ENCODE measurements at places on chromosomes 12 and 14.
A peak's percentile ranks its signal among the peaks of the same experiment; 100 is the strongest.

GRCh38 chr14:90696720-90697119, 119.5 kb downstream of the TTC7B start:
- DNase-seq: no peak

- no peak for DNase-seq
These were observed 49.9 kb upstream of the FOXN3 start for GRCh38 chr14:89466944-89467343.

- DNase-seq: no peak
These were observed 87.5 kb downstream of the SETD3 start for GRCh38 chr14:99393059-99393655.

GRCh38 chr14:22515929-22516328, 73.1 kb downstream of the DAD1 start:
- DNase-seq: no peak

DNA sequence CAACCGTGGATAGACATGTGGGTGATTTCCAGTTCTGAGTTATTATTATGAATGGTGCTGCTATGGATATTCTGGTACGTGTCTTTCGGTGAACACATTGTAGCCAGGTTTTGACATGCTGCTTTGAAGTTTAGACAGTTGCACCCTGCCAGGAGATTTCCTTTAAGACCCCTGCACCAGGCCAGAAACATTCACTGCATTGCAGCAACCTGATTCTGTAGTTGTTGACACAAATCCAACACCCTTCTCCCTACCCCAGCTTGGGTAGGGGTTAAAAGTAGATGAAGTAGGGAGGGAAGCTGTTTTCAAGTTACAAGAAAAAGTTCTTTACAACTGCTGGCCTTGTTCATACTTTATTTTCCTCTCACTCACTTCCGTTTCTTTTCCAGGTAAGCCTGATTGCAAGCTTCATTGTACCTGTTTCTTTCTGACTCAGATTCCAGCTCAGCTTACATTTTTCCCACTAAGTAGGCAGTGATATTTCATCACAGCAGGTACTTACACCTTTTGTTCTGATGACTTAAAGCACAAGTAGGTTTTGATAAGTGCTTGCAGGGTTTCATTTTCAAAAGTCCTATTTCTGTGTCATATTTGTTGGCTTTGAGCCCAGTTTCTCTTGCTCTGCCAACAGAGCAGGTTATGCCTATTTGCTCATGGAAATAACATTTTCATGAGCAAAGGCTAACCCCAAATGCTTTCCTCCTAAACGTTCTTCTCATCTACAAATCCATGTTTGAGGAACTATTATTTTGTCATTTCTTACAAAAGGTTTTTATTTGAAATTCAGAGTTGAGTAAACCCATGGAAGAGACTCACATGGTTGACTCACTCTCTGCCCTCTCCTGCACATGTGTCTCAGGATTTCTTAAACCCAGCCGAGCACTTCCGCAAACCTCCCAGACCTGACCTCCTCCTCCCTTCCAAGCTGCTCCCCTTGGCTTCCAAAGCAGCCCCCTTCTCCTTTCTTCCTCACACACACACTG, 12.1 kb upstream of the LTA4H start:
- no peak for DNase-seq

- DNase-seq: no peak
These were observed 40.2 kb downstream of the TAOK3 start for GRCh38 chr12:118332511-118332910.

DNA sequence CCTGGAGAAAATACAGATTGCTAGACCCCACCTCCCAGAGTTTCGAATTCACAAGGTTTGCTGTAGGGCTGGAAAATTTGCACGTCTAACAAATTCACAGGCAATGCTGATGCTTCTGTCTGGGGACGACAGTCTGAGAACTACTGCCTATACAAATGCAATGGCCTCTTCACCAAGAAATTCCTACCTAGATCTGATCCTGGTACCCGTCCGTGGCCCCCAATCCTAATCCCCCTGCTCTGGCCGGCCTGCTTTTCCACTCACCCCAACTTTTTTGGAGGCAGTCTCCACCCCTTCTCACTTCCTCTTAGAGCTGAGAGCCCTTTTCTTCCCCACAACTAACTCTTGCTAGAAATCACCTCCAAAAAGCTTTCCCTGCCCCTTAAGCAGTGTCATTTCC, 3.1 kb upstream of the SSH1 start:
- no peak for DNase-seq

- DNase-seq: no peak
These were observed 1005.9 kb upstream of the ATXN7L3B start for GRCh38 chr12:73531752-73532151.

GRCh38 chr14:53927171-53927570, 29.5 kb downstream of the BMP4 start:
- no peak for DNase-seq

DNA sequence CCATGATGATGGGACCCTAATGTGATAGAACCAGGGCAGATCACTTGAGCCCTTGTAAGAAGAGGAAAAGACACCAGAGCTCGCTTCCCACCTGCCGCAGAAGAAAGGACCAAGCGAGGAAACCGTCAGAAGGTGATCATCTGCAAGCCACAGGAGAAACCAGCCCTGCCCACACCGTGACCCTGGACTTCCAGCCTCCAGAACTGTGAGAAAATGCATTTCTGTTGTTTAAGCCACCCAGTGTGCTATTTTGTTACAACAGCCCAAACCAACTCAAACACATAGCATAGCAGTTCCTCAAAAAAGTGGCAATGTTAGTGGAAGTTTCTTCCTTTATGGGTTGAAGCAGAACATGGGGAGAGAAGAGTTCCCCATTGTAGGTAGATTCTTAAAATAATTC, 107.9 kb upstream of the BCL2L14 start:
- no peak for DNase-seq

DNA sequence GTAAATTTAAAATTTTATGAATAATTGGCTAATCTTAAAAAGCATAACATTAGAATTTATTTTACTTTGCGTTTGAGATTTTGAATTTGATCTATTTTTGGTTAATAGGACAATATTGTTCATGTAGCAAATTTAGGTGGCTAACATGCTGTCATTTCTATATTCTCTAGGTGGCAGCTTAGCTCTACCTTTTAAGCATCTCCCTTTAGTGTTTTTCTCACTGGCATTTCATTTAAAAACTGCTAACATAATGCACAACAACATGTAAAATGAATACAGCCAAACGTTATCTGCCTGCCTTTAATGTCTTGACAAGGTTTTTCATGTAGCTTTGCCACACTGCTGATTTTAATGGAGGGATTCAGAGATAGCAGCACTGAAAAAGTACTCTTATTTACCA, 272.4 kb upstream of the FBXO33 start:
- DNase-seq: no peak

GRCh38 chr12:72191761-72192160, 80.4 kb upstream of the TRHDE start:
- DNase-seq: no peak

- DNase-seq: no peak
These were observed 29.8 kb downstream of the KCNA1 start for GRCh38 chr12:4939418-4940023.

- DNase-seq: no peak
These were observed 365.4 kb downstream of the AEBP2 start for GRCh38 chr12:19804737-19805136.

- no peak for DNase-seq
These were observed 72.8 kb downstream of the C12orf42 start for GRCh38 chr12:103422746-103423515.

DNA sequence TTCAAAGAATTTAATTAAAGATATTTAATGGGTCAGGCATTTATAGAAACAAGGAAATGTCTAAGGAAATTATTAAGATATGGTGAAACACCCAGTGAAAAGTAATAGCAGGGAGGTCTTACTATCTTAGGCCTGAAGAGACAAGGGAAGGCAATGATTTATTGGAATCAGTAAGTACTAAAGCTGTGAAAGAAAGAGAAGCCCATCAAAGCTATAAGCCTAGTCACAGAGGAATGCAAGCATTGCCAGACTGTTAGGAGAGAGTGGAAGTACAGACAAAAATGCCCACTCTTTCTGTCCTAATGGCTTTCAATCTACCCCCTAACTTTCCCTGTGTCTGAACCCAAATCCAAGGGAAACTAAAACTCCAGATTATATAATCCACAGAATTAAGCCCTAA, 69.2 kb upstream of the PIK3C2G start:
- DNase-seq: no peak

GRCh38 chr12:60035835-60036234, 440.0 kb downstream of the SLC16A7 start:
- no peak for DNase-seq

GRCh38 chr14:44609876-44610510, 102.9 kb upstream of the FSCB start:
- no peak for DNase-seq

DNA sequence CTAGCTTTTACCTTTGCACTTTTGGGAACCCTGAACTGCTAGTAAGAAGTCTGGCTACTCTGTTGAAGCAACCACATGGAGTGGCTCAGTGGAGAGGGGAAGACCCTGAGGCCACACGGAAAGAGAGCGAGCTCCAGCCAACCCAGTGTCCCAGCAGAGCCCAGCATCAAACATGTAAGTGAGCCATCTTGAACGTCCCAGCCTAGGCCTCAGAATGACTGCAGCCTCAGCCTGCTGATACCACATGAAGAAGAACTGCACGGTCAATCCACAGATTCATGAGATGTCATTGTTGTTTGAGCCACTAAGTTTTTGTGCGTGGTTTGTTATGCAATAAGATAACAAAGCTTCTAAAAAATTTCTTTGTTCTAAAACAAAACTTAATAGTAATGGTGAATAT, 40.2 kb downstream of the TFCP2 start:
- DNase-seq: no peak

DNA sequence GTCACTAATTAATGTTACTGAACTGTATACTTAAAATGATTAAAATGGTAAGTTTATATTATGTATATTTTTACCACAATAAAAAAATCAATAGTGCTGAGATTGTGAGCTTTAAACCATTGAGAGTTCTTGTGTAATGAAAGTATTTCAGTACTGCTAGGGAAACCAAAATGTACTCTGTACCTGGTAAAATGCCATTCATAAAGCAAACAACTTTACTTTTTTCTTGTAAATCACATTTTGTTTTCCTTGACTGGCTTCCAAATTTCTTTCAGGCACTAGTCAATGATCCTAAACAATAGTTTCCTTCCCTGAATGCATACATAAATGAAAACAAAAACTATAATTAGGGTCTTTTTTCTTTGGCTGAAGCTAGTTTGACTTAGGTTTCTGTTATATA, 29.4 kb upstream of the SNRPF start:
- DNase-seq: no peak

DNA sequence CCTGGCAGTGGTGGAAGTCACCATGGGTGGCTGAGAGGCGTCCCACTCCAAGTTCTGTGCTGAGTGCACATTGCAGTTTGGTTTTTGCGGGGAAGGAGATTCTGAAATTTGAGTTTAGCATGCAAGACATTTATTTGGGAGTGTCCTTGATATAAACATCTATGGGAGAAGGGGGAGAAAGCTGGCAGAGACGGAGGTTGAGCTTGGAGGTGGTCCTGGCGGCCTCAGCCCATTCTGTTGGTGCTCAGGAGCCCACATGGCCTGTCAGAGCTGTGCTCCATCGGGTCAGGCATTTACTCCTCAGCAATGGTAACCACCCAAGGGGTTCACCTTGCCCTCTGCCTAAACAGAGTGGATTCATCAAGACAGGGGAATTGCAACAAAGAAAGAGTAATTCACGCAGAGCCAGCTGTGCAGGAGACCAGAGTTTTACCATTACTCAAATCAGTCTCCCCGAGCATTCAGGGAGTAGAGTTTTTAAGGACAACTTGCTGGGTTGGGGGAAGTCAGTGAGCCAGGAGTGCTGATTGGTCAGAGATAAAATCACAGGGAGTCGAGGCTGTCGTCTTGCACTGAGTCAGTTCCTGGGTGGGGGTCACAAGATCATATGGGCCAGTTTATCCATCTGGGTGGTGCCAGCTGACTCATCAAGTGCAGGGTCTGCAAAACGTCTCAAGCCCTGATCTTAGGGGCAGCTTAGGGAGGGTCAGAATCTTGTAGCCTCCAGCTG, 323.3 kb upstream of the TMEM132C start:
- no peak for DNase-seq

DNA sequence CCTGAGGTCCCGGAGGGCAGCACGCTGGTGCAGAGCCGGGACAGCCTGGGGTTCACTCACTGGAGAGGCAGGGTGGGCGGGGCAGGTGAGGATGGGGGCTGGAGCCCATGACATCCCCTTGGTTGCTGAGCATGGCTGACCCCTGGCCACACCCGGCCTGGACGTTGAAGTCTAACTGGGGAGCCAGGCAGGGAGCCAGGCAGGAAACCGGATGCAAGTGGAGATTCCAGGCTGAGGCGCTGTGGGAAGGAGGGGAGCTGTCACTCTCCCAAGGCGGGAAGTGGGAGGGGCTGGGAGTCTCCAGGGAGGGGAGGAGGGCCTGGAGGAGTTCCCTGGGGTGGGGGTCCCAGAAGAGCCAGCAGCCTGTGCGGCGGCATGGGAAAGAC, 7.7 kb upstream of the INF2 start:
- DNase-seq: peak; percentile 83

DNA sequence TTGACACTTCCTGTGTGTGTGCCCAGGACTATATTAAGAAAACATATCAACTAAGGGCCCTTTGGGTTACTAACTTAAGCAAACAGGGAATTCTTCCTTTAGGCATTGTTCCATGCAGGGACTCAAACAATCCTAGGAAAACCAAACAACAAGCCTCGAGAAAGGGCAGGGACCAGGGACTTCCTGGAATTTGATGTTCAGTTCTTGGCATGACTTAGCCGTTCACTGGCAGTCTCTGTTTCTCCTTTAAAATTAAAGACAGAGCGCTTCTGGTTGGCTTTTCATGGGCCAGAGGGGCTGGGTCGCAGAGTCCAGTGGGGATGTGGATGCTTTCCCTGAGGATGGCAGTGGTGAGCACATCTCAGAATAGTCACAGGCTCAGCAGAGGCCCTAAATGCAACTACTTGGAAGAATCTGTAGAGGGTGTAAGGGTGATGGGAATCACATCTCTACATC, 35.2 kb downstream of the RNFT2 start:
- DNase-seq: no peak

DNA sequence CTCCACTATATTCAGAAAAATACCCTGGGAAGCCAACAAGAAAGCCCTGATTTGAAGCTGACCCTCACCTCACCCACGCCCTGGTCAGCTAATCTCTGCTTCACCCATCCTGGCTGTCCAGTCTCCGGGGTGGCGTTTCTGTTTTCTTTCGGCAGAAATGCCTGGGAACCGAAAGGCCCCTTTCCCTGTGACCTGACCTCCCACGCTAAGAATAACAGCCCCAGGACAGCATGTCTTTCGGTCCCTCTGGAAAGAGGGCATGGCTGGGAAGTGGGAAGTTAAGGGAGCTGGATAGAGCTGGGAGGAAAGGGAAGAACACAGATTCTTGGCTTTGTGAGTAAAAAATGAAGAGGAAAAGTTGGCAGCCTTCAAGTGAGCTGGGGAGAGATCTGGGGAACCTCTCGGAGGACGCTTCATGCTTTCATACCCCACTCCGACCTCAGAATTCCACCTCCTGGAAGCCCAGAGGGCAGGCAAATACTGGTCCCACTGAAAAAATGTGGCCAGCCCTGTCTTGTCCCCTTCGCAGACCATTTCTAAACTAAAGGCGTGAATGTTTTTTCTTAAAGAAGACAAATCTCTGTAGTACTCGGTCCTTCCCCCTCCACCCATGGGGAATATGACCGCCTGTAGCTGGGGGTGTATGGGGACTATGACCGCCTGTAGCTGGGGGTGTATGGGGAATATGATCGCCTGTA, 163.0 kb upstream of the FKBP4 start:
- DNase-seq: no peak

All from dorsolateral prefrontal cortex (tissue), 122 donors.